Stimulated activated CD4-positive, alpha-beta T cell treated with anti-CD3 and anti-CD28 coated beads, Interleukin-12 subunit alpha, Interleukin-12 subunit beta, amount 100 ng/mL, for 48 hours (primary cell): ENCODE measurements at places on chromosomes 2 and 18.

GRCh38 chr18:34951625-34952379 lies 89.4 kb upstream of the MAPRE2 start:
- no peak for DNase-seq

GRCh38 chr2:467892-468647 lies 180.2 kb upstream of the ALKAL2 start:
- no peak for DNase-seq

DNA sequence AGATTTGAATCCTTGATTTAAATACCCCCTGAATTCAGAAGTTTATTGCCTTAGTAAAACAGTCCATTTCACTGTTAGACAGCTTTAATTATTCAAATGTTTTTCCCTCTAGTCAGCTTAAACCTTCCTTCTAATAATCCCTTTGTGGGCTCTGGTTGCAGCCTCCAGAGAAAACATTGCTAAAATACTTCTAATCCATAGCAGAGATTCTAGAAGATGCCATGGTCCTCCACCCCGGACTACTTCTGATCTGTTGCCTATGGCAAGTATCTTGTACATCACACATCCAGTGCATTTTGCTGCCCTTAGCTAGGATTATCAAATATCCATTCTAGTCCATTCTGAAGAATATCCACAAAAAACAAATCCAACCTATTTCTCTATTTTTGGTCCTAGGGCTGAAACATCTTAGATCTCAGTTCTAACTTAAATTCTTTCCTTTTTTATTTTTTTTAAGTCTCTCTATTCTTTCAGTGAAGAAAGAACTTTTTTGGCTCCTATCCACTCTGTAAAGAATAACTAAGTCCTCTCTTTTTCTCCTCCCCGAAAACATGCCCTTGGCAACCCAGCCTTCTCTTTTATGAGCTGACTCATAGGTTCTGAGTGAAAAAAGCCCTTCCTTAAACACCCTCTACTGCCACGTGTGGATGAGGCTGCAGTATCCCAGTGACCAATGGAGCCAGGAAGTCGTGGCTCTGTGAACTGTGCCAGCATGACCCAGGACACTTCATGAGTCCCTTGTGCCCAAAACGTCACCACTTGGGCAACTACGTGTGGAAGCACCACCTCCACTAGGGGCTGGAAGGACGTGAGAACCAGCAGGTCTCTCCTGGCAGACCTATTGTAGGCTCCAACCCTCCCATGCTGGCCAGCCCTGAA lies 349.8 kb downstream of the TNS1 start:
- no peak for DNase-seq

DNA sequence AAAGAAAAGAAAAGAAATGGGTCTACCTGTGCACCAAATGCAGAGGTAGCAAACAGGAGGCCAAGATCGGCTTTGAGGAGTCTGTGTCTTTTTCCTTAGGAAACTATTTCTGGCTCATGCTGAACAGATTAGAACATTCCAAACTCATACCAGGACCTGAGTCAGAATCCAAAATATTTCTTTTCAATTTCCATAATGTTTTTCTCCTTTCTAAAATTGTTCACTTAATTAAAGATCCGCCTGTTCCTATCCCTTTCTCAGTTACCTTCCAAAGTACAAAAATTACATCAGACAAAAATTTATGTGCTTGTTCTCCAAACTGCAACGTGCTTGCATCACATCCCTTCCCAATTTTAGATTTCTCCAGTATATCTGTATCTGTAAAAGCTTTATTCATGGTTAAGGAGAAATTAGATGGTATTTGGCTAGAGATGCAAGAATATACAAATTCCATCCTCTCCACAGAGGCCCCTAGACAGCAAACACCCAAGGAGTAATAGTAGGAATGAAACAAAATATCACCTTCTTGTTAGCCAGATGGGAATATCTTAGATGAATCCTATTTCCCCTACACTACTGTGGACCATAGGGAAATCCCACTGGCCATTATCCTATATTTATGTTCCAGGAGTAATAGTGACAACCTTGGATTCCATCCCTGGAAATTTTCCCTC lies 130.6 kb downstream of the LNPK start:
- no peak for DNase-seq

DNA sequence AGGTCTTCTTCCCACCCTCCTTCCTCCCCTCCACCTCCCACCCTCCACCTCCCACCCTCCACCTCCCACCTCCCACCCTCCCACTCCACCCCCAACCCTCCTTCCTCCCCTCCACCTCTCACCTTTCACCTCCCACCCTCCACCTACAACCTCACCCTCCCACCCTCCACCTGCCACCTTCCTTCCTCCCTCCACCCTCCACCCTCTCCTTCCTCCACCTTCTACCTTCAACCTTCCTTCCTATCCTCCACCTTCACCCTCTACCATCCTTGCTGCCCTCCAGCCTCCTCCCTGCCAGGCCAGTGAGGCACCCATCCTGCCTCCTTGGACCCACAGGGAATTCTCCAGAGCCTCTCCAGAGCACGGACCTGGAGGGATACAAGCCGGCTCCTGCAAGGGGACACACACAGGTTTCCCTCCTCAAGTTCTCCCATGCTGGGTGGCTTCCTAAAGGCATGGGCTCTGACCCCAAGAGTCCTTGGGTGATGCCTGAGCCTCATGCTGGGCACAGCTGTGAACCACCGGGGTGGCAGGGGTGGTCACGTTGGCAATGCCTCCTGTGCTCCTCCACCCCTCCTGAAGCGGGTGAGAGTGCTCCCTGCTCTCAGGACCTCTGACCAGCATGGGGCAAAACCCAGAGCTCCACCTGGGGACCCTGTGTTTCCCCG lies 293.0 kb downstream of the NDUFA10 start:
- DNase-seq = no peak

GRCh38 chr2:227479865-227480475 lies 8.0 kb downstream of the AGFG1 start:
- DNase-seq = no peak

DNA sequence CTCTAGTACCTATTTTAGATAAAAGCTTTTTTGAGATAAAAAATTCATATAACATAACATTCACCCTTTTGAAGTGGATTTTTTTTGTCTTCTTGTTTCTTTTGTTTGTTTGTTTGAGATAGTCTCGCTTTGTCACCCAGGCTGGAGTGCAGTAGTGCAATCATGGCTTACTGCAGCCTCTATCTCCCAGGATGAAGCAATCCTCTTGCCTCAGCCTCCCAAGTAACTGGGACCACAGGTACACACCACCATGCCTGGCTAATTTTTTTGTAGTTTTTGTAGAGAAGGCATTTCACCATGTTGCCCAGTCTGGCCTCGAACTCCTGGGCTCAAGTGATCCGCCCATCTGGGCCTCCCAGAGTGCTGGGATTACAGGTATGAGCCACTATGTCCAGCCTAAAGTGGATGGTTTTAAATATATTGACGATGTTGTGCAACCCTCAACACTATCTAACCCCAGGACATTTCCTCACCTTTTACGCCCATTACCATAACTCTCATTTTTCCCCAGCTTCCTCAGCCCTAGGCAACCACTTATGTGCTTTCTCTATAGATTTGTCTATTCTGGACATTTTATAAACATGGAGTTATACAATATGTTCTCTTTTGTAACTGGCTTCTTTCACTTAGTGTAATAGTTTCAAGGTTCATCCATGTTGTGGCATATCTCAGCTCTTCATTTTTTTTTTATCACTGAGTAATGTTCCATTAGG lies 38.8 kb downstream of the CTIF start:
- DNase-seq = no peak

GRCh38 chr2:69012310-69013141 lies 453 bp upstream of the ANTXR1 start:
- no peak for DNase-seq
